ENCODE measurements at places on chromosomes 6 and 20.

DNA sequence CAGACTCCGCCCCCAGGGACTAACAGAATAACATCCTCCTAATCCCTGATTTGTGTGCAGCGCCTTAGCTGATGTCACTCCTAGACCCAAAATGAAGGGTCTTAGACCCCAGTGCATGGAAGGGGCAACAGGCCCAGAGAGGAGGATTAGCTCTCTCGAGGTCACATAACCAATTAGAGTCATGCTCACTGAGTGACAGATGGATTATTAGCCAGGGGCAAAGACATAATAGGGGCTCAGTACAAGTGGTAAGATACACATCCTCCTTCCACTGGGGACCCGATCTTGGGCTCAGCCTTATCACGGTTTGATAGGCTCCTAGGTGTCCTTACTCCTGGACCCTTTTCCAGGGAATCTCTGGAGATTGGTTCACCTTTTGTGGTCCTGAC lies 858 bp downstream of the TP53INP2 start:
- no peak for DNase-seq

GRCh38 chr20:48787861-48788375 lies 39.9 kb downstream of the PREX1 start:
- no peak for DNase-seq

DNA sequence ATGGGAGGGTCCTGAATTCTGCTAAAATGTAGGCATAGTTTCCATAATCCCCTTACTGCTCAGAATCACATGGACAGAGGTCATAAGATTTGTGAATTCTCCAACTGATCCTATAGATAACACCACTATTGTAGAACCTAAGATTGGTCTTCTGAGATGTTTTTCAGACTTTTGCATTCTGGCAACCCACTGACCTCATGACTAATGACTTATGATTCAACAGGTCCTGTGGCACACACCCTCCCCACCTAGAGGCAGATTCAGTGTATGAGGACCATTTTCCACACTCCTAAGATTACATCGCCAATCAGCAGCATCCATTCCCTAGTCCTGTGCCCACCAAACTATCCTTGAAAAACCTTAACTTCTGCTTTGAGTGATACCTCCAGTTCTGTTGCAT lies 207.2 kb downstream of the BTBD9 start:
- DNase-seq = no peak

GRCh38 chr6:169194737-169195136 lies 58.9 kb downstream of the THBS2 start:
- no peak for DNase-seq

DNA sequence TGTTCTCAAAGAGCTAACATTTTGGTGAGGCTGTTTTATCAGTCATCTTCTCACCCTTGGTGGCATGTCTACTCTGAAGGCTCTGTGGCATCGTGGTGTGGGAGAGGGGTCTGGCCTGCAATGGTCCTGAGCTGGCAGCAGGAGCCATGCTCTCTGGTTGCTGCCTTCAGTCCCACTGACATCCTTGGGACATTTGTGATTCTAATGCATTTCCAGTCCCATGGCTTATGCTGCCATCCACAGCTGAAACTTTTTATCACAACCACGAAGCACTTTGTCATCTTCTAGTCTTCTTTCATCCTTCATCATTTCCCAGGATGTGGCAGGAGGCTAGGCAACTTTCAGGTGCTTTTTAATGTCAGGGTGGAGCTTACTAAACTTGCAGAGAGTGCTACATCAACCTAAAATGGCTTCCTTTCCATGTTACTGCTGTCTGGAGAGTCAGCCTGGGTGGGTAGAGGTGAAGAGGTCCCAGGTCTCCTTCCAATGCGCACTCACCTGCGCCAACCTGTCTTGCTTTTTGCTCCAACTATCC lies 77.1 kb downstream of the GPR63 start:
- peak; percentile 37 for DNase-seq

DNA sequence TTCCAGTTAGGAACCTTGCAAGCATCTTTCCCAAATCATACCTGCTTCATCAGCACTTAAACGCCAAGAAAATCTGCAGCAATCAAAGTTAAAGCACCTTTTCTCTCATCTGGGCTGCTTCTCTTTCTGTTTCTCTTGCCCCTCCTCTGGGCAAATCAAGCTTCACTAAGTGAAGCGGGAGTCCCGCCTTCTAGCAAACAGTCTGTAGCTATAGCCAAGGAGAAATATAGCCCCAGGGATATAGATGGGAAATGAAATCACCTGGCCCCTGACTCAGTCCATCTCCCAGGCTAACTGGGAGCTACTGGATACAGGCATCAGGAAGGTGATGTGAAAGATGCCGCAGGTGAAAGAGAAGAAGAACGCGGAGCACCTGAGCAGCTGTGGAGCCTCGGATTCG lies 481.9 kb downstream of the C6orf118 start:
- no peak for DNase-seq

GRCh38 chr20:4779616-4780015 lies 57.9 kb downstream of the PRND start:
- no peak for DNase-seq

DNA sequence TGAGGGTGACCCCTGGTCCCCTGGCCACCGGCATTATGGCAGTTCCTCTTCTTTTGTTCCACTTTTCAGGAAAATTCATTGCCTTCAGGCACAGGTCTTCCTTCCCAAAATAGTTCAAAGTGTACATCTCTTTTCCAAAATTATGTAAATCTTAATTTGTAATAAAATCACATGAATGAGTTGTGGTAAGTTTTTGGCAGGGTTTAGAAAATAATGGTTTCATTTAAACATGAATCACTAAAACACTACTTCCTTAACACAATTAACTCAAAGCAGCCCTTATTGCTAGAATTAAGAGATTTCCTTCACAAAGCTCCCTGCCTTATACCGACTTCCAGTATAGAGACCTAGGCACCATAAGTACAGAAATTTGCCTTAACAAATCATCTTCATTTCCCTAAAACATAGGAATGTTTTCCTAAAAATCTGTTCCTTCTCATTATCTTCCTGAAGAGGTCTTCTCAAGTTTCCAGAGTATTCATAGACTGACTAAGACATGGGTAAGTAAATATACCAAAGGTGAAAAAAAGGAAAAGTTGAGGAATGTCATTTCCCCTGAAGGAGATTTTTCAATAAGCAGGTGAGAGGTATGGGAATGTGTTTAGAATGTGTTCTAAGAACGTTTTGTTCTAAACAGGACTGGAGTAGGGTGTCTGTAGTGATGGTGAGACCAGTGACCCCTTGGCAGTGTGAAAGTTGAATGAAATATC lies 148.2 kb upstream of the CITED2 start:
- no peak for DNase-seq

- DNase-seq = no peak
These were observed 20.4 kb downstream of the SERINC3 start for GRCh38 chr20:44501448-44501847.

GRCh38 chr6:41712651-41713103 lies 22.7 kb downstream of the TFEB start:
- DNase-seq = peak; percentile 75

- DNase-seq = no peak
These were observed 10.8 kb downstream of the MAVS start for GRCh38 chr20:3857405-3857804.

DNA sequence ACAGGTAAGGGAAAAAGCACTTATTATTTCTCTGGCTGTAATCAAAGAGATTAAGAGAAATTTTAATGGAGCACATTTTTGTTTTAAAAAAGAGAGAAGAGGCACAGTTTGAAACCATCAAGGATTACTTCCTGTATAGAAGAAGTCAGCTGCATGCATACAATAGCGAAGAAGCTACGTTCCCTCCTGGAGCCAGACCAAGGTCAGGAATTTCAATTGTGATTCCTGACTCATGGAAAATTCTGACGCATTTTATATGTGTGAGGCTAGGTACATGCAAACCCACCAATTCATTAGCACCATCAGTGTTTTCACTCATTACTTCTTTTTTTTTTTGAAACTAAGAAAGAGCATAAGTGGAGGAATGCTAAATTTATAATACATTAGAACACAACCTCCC lies 232.7 kb upstream of the SGK1 start:
- DNase-seq = no peak

DNA sequence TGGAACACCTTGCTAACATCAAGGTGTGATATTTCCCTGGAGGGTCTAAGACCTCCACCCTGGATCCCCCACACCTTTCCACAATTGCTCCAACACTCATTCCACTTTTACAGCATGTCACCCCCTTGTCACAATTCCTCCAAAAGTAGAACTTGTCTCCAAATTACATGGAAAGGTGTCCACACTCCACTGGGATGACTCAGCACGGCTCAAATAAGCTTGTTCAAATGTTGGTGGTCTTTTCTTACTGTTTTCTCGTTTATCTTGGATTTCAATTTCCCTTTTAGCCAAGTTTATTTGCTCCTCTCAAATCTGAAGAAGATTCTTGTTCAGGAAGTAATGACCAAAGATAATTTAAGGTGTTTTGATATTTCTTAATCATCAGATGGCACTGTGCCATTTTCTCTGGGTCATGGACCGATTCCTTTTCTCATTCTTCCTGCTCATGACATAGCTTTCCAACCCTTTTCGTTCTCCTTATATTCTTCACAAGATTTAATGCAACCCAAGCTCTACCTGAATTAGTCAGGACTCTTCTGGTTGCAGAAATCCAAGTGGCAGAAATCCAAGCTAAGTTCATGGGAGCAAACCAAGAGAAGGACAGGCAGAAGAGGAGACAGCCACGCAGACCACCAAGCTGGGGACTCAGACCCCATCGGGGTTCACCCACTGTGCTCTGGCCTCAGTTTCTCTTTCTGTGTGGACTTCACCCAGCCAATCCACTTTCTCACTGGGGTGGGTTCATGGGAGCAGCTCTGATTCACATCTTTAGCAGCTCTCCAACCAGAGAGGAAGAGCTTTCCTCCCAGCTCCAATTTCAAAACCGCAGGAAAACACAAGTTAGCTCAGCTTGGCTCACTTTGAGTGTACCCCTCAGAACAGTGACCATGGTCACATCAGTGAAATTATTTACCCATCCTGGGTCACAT lies 110.5 kb upstream of the CDYL start:
- DNase-seq = no peak

- no peak for DNase-seq
These were observed 12.9 kb downstream of the CDYL start for GRCh38 chr6:4788953-4789584.

GRCh38 chr6:1535295-1535694 lies 74.4 kb upstream of the FOXC1 start:
- no peak for DNase-seq

GRCh38 chr6:125904871-125905270 lies 51.7 kb upstream of the HINT3 start:
- no peak for DNase-seq

- no peak for DNase-seq
These were observed 10.1 kb downstream of the MAP7 start for GRCh38 chr6:136539967-136540652.

- no peak for DNase-seq
These were observed 65.7 kb downstream of the CYP39A1 start for GRCh38 chr6:46586906-46587305.

GRCh38 chr6:120348926-120349325 lies 985.4 kb downstream of the TBC1D32 start:
- no peak for DNase-seq

GRCh38 chr20:34260208-34260942 lies 19.2 kb downstream of the ASIP start:
- no peak for DNase-seq

- no peak for DNase-seq
These were observed 136.0 kb upstream of the TOP1 start for GRCh38 chr20:40892642-40893041.

DNA sequence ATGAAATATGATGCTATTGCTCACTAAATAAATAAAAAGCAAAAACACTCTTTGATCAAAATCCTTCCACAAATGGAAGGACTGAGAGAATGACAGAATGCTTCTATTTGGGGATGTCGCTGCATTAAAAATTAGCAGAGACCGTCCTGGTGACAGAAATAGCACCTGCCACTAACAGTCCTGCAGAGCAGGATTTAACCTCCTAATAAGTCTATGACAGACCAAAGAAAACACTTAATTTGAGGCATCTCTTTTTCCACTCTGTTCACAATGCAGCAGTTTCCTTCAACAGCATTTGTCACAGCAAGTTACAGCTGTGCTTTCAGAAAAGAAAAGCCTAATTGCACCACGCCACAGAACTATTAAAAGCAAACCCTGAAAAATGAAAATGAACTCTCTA lies 140.6 kb upstream of the BEND6 start:
- no peak for DNase-seq

DNA sequence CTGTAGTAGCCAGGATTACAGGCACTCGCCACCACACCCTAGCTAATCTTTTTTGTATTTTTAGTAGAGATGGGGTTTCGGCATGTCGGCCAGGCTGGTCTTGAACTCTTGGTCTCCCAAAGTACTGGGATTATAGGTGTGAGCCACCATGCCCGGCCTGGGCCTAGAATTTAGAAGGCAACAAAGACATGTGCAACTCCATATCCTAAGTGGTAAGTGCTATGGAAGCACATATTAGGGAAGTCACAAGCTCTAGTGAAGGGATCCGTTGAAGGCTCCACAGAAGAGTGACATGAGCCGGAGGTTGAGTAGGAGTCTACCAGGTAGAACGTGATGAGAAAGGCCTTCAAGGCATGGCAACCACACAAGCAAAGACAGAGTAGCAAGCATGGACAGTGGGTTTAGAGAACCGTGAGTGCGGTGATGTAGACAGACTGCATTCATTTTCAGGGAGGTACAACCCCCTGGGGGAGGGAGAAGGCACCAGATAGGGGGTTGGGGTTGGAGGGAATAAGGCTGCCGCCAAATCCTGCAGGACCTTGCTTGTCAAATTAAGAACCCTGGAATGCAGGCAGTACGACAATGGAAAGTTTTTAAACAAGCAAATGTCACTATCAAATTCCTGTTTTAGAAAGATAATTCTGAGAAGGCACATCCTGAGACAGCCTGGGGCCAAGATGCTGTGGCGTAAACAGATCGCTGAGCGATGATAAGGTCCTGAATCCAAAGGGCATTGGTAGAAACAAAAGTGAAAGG lies 50.2 kb downstream of the ARHGAP18 start:
- no peak for DNase-seq

GRCh38 chr6:163311830-163312229 lies 102.7 kb upstream of the QKI start:
- no peak for DNase-seq

GRCh38 chr6:4067673-4068072 lies 11.3 kb downstream of the FAM217A start:
- no peak for DNase-seq

- no peak for DNase-seq
These were observed 247.3 kb downstream of the MAFB start for GRCh38 chr20:40441771-40442170.

GRCh38 chr6:38730140-38730862 lies 15.2 kb downstream of the DNAH8 start:
- DNase-seq = no peak

Data from frontal cortex (tissue), 4 donors.